ENCODE measurements at places on chromosomes 11 and 22. TPM values are rescaled to one million over a fixed set of nuclear protein-coding genes. Genes with fewer than 3 reads are reported as not detected.

DNA sequence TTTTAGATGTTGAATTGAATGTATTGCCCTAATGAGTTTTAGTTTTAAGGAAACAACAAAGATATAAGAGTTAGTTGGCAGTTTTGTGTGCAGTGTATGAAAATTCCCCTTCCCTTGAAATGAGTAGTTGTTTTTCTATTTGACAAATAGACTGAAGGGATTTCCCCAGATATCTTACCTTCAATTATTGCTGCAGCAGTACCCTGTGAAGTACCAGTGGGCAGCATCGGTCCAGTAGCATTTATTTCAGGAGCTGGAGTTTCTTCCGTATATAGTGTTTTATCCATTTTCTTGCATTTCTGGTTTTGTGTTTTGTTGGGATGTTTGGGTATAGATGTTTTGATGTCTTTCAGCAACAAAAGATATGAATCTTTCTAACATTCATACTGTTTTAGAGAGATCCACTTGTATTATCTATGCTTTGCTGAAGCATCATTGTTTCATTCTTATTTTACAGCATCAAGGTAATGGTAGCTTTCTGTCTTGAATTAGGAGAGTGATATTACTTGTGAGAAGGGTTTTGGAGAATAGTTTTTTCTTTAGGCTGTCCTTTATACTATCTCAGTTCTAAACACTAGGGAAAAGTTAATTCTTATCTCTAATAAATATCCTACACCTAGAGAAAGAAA, 7.4 kb downstream of the KMT2A start:
- no peak overlapping the region for H3K27ac ChIP-seq
- H3K36me3 ChIP-seq: peaks cover 17% of the 10 kb centered on the region
- no peak for DNase-seq
- H3K4me3 ChIP-seq: no peak overlapping the region
- H3K4me1 ChIP-seq: peaks cover 47% of the 10 kb centered on the region

GP1BB gene
- 1.9 TPM for total RNA-seq

DNA sequence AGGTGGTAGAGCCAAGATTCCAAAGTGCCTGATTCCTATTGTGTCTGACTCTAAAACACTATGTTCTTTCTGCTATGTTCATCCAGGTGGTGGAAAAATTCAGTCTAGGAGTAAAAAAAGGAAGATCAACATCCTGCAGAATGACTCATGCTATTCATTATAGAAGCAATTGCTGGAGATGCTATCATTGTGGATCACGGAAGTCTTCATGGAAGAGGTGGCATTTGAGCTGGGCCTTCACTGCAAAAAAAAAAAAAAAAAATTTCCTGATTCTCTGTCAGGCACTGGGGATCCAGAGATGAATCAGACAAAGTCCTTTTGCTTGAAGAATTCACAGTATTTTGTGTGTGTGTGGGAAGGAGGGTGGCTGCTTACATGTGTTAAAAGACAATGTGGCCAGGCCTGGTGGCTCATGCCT, 1.4 kb upstream of the UVRAG start:
- H3K36me3 ChIP-seq: no peaks in the 10 kb centered on the region
- H3K27me3 ChIP-seq: no peaks in the 10 kb centered on the region
- no peak for DNase-seq
- peaks cover 12% of the 10 kb centered on the region for H3K4me1 ChIP-seq
- peak overlapping the region; percentile 95 for H3K27ac ChIP-seq

GRCh38 chr11:107956543-107956942, 28.3 kb downstream of the RAB39A start:
- no peak for DNase-seq
- no peaks in the 10 kb centered on the region for H3K36me3 ChIP-seq
- H3K27ac ChIP-seq: no peak overlapping the region
- peaks cover 13% of the 10 kb centered on the region for H3K4me1 ChIP-seq
- H3K4me3 ChIP-seq: no peak overlapping the region
- no peaks in the 10 kb centered on the region for H3K27me3 ChIP-seq

ELP4 gene
- total RNA-seq: 15.1 TPM

DNA sequence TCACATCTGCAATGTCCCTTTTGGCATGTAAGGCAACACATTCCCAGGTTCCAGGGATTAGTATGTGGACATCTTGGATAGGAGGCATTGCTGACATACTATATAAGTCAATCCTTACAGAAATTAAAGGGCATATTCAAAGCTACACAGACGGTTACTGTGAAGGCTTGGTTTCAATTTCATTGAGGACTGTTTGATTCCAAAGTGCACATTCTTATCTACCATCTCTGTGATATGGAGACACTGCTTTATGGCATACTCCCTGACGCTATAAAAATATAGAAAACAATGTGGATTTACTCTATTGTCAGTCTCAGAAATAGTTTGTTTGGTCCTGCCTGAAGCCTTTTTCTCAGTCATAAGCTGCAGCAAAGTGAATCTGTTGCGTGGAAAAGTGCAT, 1486.7 kb downstream of the FAM181B start:
- peaks cover 11% of the 10 kb centered on the region for H3K27me3 ChIP-seq
- H3K36me3 ChIP-seq: no peaks in the 10 kb centered on the region
- no peak for DNase-seq

GRCh38 chr11:16047073-16047472, 309.3 kb downstream of the SOX6 start:
- no peak overlapping the region for H3K4me3 ChIP-seq
- no peak for DNase-seq
- H3K36me3 ChIP-seq: peaks cover 8% of the 10 kb centered on the region
- H3K4me1 ChIP-seq: no peaks in the 10 kb centered on the region

DNA sequence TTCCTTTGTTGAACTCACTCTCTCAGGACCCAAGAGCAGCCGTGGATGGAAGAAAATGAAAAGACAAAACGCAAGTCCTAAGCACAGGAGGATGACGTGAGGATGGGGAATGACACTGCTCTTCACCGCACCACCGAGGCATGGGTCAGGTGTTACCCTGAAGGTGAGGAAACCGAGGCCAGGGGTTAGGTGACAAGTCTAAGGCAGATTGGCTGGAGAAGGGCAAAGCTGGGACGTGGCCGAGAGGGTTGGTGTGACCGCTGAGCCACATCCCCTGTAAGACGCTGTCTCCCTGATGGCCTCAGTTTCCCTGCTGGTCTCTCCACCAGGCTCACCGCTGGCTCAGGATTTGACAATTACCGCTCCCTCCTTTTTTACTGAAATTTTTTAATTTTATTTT, 284.4 kb downstream of the CTTN start:
- H3K4me3 ChIP-seq: no peak overlapping the region
- no peak overlapping the region for H3K27ac ChIP-seq
- no peaks in the 10 kb centered on the region for H3K36me3 ChIP-seq
- no peak for DNase-seq
- H3K27me3 ChIP-seq: no peaks in the 10 kb centered on the region
- no peaks in the 10 kb centered on the region for H3K4me1 ChIP-seq

SFI1 gene
- total RNA-seq: 28.7 TPM

ZFTA gene
- 21.1 TPM for total RNA-seq

DNA sequence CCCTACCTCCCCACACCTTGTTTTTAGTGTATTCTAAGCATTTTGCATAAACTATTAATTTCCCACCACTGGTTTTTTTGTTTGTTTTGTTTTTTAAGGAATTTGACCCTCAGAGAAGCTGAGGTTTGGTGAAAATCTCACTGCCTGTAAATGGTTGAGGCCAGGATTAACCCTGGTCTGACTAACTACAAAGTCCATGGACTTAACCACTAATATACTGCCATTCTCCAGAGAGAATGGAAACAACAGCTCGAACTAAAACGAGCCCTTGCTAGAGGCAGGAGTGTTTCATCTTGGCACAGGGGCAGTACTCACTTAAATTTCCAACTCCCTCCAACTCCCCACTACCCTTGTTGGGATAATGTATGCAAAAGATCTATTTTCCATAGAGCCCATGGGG, 3.0 kb downstream of the CTNND1 start:
- no peaks in the 10 kb centered on the region for H3K27me3 ChIP-seq
- peak overlapping the region; percentile 100 for H3K27ac ChIP-seq
- peak overlapping the region; percentile 99 for H3K4me3 ChIP-seq
- DNase-seq: no peak
- H3K36me3 ChIP-seq: peaks cover 18% of the 10 kb centered on the region
- peaks cover 26% of the 10 kb centered on the region for H3K4me1 ChIP-seq

CRKL gene
- 78.1 TPM for total RNA-seq

DNA sequence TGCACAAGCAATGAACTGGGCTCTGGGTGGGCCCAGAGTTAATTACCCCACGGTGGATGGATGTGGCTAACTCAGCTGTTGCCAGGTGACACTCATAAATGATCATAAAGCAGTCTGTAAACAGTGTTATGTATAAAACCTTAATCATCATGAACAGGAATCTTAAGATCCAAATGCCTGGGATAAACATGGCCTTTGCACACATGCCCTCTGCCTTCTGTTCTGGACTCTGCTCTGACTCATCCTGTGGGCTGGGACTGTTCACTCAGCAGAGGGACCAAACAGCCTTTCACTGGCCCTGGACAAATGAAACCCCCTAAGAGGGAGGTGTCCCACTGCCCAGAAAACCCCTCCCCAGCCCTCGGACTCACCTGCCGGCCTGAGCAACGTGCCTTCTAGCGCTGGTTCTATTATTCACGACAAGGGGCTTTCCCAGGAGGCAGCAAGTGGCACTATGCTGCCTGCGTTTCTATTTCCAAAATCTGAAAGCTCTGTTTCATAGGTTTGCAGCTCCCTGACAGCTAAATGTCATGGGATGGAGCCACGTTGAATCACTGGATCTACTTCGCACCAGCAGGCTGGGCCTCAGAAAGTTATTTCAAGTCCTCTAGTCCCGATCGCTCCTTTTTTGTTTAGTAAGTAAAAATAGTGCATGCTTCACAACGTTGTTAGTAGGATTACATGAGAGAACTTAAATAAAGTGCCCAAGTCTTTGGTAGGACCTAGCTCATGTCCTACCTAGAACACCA, 53.0 kb downstream of the LARGE1 start:
- no peak overlapping the region for H3K27ac ChIP-seq
- peaks cover 30% of the 10 kb centered on the region for H3K4me1 ChIP-seq

DNA sequence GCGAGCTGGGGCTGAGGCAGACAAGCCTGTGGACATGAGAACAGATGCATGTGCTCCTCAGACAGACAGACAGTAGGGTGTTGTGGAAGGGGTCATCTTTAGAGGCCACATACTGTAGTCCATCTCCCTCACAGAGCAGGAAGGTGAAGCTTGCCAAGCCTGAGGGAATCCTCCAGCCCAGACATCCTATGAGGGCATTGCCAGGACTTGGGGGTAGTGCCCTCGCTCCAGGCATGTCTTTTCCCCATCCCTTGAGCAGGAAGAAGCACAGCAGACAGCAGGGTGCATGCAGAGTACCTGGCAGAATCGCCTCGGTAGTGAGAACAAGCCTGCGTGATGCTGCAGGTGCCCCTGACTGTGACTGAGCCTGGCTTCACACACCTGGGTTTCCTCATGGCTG, 66.5 kb upstream of the CLDN5 start:
- peaks cover 8% of the 10 kb centered on the region for H3K27me3 ChIP-seq
- H3K36me3 ChIP-seq: no peaks in the 10 kb centered on the region
- H3K4me3 ChIP-seq: no peak overlapping the region
- DNase-seq: no peak
- H3K4me1 ChIP-seq: no peaks in the 10 kb centered on the region
- H3K27ac ChIP-seq: no peak overlapping the region

GRCh38 chr11:19873730-19874129, 161.1 kb downstream of the NAV2 start:
- H3K27ac ChIP-seq: no peak overlapping the region
- H3K4me1 ChIP-seq: peaks cover 7% of the 10 kb centered on the region
- no peaks in the 10 kb centered on the region for H3K27me3 ChIP-seq
- H3K4me3 ChIP-seq: no peak overlapping the region
- DNase-seq: peak; percentile 18

DNA sequence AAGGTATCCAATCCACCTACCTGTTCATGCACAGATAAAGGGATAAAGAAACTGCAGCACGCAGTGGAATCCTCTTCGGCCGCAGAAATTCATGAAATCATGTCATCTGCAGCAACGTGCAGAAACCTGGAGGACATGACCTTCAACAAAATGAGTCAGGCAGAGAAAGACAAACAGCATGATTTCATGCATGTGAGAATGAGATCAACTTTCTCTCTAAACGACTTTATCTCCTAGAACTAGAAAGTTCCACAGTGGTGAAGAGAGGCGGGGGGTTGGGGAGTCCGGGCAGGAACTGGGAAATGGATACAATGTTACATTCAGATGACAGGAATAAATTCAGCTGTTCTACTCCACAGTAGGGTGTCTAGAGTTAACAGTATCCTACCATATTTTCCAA, 9.9 kb downstream of the RGL4 start:
- DNase-seq: no peak
- no peak overlapping the region for H3K4me3 ChIP-seq
- no peaks in the 10 kb centered on the region for H3K27me3 ChIP-seq
- peaks cover 6% of the 10 kb centered on the region for H3K4me1 ChIP-seq

DNA sequence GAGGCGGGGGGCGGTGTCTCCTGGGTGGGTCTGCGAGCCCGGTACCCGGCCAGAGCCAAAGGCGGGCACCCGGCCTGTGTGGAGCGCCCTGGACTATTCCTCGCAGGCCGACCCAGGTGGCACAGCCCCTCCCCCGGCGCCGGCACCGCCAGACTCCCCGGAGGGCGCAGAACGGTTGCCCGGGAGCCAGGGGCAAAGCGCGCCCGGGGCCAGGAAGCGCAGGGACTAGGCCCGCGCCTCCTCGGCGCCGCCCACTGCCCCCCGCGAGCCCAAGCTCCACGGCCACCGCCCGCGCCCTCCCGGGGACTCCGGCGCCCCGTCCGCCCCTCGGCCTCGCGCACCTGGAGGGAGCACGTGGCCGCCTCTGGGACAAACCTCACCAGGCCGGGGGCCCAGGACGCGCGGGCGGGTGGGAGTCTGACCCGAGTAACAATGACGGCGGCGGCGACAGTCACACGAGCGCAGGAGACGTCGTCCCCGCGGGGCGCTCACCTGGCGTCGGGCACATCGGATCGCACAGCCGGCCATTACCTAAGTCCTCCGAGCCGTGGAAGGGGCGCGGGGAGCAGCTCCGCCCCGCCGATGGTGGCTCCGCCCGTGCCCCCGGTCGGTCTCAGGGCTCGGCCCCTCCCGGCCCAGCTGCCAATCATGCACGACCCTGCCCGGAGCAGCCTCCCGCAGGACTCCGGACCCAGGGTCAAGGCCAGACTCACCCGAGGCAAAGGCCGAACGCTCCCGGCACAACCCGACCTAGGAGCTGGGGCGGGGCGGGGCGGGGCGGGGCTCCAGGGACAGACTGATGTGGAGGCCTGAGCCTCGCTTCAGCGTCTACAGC, 7.4 kb downstream of the PLXNB2 start:
- no peak overlapping the region for H3K27ac ChIP-seq
- peaks cover 22% of the 10 kb centered on the region for H3K4me1 ChIP-seq
- no peaks in the 10 kb centered on the region for H3K36me3 ChIP-seq
- no peak for DNase-seq
- peak overlapping the region; percentile 52 for H3K4me3 ChIP-seq
- H3K27me3 ChIP-seq: no peaks in the 10 kb centered on the region

DNA sequence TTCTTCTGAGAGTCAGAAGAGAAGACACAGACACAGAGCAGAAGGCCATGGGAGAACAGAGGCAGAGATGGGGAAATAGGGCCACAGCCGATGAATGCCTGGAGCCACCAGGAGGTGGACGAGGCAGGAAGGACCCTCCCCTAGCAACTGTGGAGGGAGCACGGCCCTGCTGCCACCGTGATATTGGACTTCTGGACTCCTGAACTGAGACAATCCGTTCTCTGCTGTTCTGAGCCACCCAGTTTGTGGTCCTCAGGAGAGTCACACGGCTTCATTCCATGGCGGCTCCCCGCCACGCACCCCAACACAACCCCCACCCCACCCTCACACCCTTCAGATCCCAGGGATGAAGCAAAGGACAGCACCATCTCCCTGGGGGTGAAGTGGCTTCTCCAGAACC, 338.1 kb downstream of the CTTN start:
- no peaks in the 10 kb centered on the region for H3K36me3 ChIP-seq
- no peak for DNase-seq
- H3K27ac ChIP-seq: no peak overlapping the region
- H3K27me3 ChIP-seq: no peaks in the 10 kb centered on the region
- H3K4me3 ChIP-seq: no peak overlapping the region

Measured in type B pancreatic cell (in vitro differentiated cells).